ENCODE measurements at places on chromosomes 6 and 20.

DNA sequence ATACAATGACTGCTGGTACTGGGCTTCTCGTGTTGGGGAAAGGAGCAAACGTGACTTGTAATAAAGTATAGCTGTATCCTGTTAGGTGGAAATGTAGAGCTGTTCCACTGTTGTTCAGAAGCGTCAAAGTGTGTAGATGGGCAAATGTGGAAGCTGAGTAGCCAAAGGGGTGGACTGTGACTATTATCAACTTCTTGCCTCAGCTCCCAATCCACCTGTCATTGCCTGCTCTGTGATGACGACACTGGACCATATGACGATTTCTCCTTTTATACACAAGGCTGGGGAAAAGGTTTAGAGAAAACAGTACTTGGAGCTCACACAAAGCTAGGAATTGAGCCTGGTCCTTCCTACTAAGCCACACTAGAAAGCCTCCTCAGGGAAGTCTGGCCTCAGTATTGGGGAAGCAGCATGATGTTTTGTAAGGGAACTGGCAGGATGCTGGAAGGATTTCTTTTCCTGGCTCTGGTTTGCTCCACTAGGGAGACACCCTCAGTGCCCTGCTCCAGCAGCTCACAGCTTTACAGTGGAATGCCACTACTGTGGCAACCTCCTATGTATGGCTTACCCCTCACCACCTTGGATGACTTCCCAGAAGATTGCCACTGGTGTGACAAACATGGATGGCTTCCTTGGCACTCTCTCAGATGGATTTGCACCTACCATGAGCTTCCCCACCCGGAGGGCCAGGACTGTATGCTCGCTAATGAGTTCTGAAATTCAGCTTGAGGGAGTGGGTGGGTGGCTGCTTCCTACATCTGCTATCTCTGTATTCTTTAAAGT is 20.0 kb downstream of the CD164 start:
- no peak for DNase-seq

GRCh38 chr6:160069050-160069454 is 52.6 kb upstream of the SLC22A1 start:
- DNase-seq = no peak

DNA sequence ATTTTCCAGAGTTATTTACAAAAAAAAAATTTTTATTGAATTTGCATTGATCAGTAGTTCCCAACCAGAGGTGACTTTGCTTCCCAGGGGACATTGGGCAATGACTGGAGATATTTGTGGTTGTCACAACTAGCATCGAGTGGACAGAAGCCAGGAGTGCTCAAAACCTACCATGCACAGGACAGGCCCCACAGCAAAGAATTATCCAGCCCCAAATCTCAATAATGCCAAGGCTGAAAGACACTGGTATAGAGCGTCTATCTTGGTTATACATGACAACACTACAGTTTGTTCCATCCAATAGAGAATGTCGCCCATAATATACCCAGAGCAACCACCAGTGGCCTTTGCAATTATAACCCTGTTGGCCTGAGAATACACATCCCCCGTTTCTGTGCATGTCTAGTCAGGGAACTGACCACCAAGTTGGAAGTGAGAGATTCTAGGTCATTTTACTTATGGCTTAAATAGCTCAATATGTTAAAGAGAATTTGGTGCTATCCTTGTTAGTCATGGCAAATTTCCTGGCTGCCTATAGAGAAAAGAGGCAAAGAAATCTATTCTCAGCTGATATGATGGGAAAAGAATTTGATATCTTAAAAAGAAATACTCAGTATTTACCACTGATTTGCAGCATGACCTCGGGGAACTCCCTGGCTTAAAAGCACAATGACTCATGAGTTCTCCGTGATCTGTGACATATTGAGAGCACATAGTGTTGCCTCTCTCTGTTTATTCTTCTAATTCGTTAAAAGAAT is 76.0 kb upstream of the ADTRP start:
- no peak for DNase-seq

- no peak for DNase-seq
These were observed 16.3 kb upstream of the TRPC4AP start for GRCh38 chr20:35108921-35109320.

- DNase-seq = no peak
These were observed 488.4 kb downstream of the PREX1 start for GRCh38 chr20:48339190-48339985.

- DNase-seq = no peak
These were observed 77.2 kb downstream of the DNAH8 start for GRCh38 chr6:38792356-38792755.

GRCh38 chr20:38573413-38573812 is 7.6 kb upstream of the ADIG start:
- DNase-seq = no peak

GRCh38 chr20:10982692-10983091 is 308.9 kb upstream of the JAG1 start:
- peak; percentile 7 for DNase-seq

DNA sequence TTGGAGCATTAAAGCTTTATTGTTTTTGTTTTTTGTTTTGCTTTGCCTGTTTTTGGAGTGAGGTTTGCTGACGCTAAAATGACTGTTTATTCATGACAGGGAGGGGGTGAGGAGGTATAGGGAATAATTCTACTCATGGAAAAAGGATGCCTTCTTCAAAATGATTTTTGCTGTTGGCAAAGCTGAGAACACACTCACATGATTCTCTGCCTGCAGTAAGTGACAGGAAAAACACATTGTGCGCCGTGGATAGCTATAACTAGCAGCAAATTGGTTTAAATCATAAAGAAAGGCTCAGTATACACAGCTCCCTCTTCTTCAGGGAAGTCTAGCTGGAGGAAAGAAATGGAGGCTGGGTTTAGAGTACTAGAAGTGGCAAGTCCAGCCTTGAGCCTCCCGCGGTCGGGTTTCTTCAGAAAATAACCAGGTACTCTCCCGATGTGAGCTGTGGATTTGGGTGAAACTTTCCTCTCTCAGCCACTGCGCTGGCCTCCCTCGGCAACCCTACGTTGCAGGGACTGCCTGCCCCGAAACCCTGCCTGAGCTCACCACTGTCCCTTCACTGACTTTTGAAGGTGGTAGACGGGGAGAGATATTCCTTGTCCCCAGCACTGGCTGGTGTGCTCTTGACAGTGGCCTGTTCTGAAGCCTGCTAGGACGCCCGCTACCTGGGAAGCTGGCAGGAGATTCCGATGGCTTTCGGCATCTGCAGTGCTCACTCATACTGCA is 278.2 kb downstream of the NRN1 start:
- no peak for DNase-seq

GRCh38 chr6:25132934-25133333 is 146.2 kb upstream of the CARMIL1 start:
- no peak for DNase-seq

- no peak for DNase-seq
These were observed 20.2 kb upstream of the NR2E1 start for GRCh38 chr6:108145639-108146038.
